ENCODE measurements at places on chromosomes 3 and 15. TPM values are rescaled to one million over a fixed set of nuclear protein-coding genes. Genes with fewer than 3 reads are reported as not detected.

- DNase-seq = peak; percentile 75
- H3K4me3 ChIP-seq = no peak overlapping the region
- no peaks in the 10 kb centered on the region for H3K27me3 ChIP-seq
- no peak overlapping the region for H3K27ac ChIP-seq
- H3K36me3 ChIP-seq = no peaks in the 10 kb centered on the region
These were observed 18.5 kb upstream of the PTX3 start for GRCh38 chr3:157418104-157418503.

DNA sequence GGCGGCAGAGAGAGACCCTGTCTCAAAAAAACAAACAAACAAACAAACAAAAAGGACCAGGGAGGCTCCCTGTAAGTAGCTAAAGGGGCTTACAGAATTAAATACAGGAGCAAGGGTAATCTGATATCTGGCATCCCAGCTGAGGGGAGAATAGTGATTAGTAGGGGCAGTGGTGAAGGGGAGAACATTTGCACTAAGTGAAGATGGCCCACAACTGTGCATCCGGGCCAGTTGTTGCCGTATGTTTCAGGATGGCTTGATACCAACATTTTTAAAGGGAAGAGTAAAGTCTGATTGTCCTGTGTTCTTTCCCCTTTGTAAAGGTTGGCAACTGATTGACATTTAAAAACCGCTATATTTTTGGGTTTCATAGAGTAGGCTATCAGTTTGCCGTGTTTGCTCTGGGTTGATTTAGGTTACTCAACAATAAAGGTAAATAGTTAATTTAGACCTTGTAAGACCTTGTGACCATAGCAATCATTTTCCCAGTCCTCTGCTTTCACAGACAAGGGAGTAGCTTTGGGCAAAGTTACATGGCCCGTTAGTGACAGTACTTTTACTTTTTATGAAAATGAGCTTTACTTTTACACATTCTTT lies 167.8 kb downstream of the PTPRG start:
- H3K27ac ChIP-seq = no peak overlapping the region
- H3K27me3 ChIP-seq = no peaks in the 10 kb centered on the region
- DNase-seq = no peak
- H3K36me3 ChIP-seq = no peaks in the 10 kb centered on the region
- H3K4me3 ChIP-seq = no peak overlapping the region

GRCh38 chr15:92068121-92068520 lies 214.6 kb downstream of the SLCO3A1 start:
- H3K27me3 ChIP-seq = peaks cover 26% of the 10 kb centered on the region
- no peak for DNase-seq
- no peaks in the 10 kb centered on the region for H3K36me3 ChIP-seq
- H3K27ac ChIP-seq = no peak overlapping the region
- H3K4me1 ChIP-seq = no peaks in the 10 kb centered on the region

DNA sequence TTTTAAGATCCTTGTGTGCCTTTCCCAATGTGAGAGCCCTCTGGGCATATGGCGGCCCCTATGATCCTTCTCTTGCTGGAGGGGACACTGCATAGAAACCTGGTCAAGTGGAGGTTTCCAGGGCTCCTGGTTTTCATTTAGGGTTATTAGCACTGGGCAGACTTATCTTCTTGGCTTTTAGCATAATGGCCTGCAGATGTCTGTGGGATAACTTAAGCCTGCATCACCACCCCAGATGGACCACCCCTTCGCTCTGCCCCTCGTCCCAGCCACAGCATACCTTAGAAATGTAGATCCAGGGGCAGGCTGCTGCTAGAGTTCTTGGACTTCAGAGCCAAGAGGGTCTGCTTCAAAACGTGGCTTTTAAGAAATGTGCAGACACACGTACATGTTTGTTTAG lies 340.3 kb upstream of the CTDSPL start:
- peaks cover 77% of the 10 kb centered on the region for H3K27me3 ChIP-seq
- no peaks in the 10 kb centered on the region for H3K4me1 ChIP-seq
- no peak overlapping the region for H3K4me3 ChIP-seq

DNA sequence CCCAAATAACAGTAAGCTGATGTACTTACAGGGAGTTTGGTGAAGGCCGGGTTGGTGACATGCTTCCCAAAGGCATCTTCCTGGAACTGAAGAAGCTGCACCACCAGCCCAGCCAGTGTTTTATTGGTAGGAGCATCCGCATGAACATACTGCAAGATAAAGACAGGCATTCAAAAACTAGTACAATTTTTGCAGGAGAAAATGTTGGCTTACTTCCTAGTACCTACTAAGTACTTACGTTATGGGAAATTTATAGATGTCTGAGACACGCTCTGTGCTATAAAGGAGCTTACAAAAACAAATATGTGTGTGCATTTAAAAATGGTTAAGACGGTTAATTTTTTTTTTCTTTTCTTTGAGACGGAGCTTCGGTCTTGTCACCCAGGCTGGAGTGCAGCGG lies 8.9 kb downstream of the SMARCC1 start:
- no peak overlapping the region for H3K27ac ChIP-seq
- H3K36me3 ChIP-seq = peaks cover 24% of the 10 kb centered on the region
- no peaks in the 10 kb centered on the region for H3K4me1 ChIP-seq
- no peaks in the 10 kb centered on the region for H3K27me3 ChIP-seq
- H3K4me3 ChIP-seq = no peak overlapping the region
- no peak for DNase-seq

DNA sequence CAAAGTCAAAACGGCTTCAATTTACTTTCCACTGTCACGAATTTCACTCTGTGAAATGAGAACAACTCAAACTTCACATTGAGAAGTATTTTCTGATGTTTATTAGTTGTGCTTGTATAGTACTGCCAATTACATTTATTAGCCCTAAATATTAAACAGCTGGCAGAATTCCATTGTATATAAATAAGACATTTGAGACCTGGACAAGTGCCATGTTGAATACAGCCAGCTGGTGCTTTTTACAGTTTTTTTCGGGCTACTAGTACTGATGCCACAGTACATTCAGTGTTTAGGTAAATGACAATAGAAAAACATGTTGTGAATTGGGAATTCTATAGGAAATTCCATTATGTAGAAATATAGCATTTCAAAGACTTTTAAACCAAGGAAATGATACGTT lies 79.0 kb downstream of the EPHA3 start:
- H3K4me3 ChIP-seq = no peak overlapping the region
- no peak overlapping the region for H3K27ac ChIP-seq

- no peak for DNase-seq
- H3K4me3 ChIP-seq = no peak overlapping the region
- H3K36me3 ChIP-seq = no peaks in the 10 kb centered on the region
- H3K4me1 ChIP-seq = no peaks in the 10 kb centered on the region
- no peaks in the 10 kb centered on the region for H3K27me3 ChIP-seq
These were observed 155.7 kb upstream of the TSPAN3 start for GRCh38 chr15:77226652-77227051.

GRCh38 chr15:63855735-63856134 lies 22.0 kb upstream of the HERC1 start:
- H3K27ac ChIP-seq = no peak overlapping the region
- H3K4me3 ChIP-seq = no peak overlapping the region
- H3K4me1 ChIP-seq = peaks cover 13% of the 10 kb centered on the region
- H3K27me3 ChIP-seq = no peaks in the 10 kb centered on the region
- DNase-seq = peak; percentile 55
- no peaks in the 10 kb centered on the region for H3K36me3 ChIP-seq

GRCh38 chr3:21168471-21168870 lies 582.5 kb downstream of the ZNF385D start:
- H3K27ac ChIP-seq = no peak overlapping the region
- no peak for DNase-seq
- H3K4me1 ChIP-seq = no peaks in the 10 kb centered on the region
- H3K27me3 ChIP-seq = no peaks in the 10 kb centered on the region

- H3K4me1 ChIP-seq = no peaks in the 10 kb centered on the region
- no peak overlapping the region for H3K27ac ChIP-seq
These were observed 290.7 kb downstream of the RYR3 start for GRCh38 chr15:33601461-33601860.

- peak overlapping the region; percentile 15 for H3K27ac ChIP-seq
- no peak for DNase-seq
- H3K4me1 ChIP-seq = peaks cover 32% of the 10 kb centered on the region
- H3K4me3 ChIP-seq = peak overlapping the region; percentile 99
- no peaks in the 10 kb centered on the region for H3K27me3 ChIP-seq
These were observed 2.8 kb downstream of the MB21D2 start for GRCh38 chr3:192914848-192915247.

DNA sequence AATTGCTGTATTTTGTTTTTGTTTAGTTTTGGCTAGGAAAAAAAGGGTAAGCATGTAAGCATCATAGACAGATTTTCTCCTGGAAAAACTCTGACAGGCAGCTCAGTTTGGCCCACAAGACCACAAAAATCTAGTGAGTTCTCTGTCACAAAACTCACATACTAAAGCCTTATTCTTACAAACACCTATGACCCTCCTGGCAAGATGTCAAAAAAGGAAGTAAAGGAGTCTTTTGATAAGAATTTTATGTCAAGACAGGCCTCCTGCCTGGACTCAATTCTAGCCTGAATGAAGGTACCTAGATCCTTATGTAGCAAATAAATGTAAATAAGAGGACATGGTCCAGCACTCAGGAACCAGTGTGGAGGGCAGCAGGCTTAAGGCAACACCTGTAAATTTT lies 668.3 kb upstream of the ZNF385D start:
- DNase-seq = no peak
- H3K36me3 ChIP-seq = no peaks in the 10 kb centered on the region
- H3K27ac ChIP-seq = no peak overlapping the region
- no peaks in the 10 kb centered on the region for H3K27me3 ChIP-seq

- no peak overlapping the region for H3K4me3 ChIP-seq
- no peaks in the 10 kb centered on the region for H3K27me3 ChIP-seq
- H3K36me3 ChIP-seq = no peaks in the 10 kb centered on the region
- DNase-seq = no peak
- no peak overlapping the region for H3K27ac ChIP-seq
- no peaks in the 10 kb centered on the region for H3K4me1 ChIP-seq
These were observed 561.2 kb upstream of the ALCAM start for GRCh38 chr3:104805508-104805907.

DNA sequence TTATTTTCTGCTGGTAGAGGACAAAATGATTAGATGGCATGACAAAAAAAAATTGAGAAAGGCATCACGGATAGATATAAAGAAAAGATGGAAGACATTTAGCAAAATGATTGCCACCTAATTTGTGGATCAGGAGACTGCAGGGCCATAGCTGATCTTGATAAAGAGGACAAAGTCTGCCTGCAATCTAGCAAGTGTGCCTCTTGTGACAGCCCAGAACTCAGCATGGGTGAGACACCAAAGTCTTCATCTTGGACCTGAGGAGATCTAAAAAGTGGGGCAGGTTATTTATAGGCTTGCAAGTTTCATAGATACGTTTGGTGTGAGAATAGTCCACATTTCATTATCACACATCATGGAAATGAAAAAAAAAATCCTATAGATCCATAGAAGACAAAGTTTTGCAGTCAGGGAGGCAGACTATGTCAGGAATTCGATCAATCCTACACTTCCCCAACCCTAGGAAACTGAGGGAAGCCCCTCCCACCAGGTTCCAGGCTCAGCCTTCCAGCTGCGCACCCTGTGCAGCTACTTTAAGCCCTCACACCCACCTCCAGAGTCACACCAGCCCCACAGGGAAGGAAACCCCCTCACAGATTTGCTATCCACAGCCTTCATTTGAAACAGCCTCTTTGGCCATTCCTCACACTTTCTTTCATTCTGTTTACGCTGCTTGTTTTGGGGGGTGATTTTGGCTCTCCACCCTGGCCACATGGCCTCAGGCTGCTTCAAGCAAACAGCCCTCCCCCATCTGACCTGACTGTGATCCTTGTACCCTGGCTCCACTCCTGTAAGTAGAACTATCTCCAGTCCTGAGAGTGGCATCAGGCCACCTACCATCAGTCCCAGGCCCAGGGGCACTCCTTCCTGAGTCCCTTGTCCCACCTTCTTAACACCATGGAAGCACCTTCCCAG lies 28.1 kb upstream of the KLHL6 start:
- H3K27me3 ChIP-seq = peaks cover 10% of the 10 kb centered on the region
- no peak for DNase-seq
- no peak overlapping the region for H3K4me3 ChIP-seq
- H3K27ac ChIP-seq = no peak overlapping the region
- no peaks in the 10 kb centered on the region for H3K36me3 ChIP-seq

- H3K27me3 ChIP-seq = no peaks in the 10 kb centered on the region
- no peak overlapping the region for H3K4me3 ChIP-seq
- peaks cover 39% of the 10 kb centered on the region for H3K36me3 ChIP-seq
- no peaks in the 10 kb centered on the region for H3K4me1 ChIP-seq
These were observed 12.8 kb downstream of the ATRIP start for GRCh38 chr3:48459331-48459730.

DNA sequence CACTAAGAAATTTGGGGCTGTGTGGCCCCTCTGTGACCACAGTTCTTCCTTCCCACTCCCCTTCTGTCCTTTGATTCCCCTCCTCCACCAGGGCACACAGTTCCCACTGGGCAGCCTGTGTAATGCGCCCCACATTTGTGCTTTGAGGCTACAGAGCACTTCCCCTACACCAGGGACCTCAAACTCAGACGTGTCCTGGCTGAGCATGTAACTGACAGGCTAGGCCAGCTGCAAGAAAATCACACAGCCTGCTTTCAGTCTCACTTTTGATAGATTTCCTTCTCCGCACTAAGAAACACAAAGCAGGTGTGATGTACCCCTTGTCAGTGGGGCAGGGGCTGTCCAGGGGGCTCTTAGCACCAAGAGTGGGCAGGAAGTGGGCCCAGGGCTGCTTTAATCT lies 29.6 kb downstream of the PRKCD start:
- DNase-seq = no peak
- no peaks in the 10 kb centered on the region for H3K27me3 ChIP-seq

DNA sequence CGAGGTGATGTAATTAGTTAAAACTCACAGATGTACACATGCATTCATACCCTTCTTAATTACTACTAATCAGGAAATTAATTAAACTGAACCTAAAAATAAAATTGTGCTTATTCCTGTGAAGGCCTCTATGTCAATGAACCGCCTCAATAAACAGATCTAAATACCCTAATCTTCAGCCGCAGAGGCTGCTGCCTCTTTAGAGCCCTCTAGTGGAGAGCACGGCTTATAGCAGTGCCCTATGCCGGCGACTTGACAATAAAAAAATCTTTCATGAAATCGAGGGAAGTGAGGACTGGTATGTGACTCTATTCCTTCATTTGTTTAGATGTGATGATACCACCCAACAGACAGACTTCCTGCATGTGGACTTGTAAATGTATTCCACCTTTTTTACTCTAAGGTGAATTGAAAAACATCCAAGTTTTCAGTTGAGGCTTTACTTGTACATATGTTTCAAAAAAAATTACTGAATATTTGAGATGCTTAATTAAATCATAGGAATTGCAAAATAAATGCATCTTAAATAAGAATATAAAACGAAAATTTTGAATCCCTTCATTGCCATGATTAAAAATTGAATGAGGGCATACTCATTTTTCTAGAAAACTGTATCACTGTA lies 8.3 kb upstream of the EPHA3 start:
- H3K36me3 ChIP-seq = no peaks in the 10 kb centered on the region
- H3K4me3 ChIP-seq = no peak overlapping the region
- 0 out of 2 replicates have a peak, but pooled peaks cover 3% of the 10 kb centered on the region for H3K4me1 ChIP-seq
- DNase-seq = peak; percentile 79

The ITPKA gene
- total RNA-seq = 16.8 TPM

The RAB8B gene
- 8.5 TPM for total RNA-seq

The CRYGS gene
- total RNA-seq = 3.4 TPM

The HYAL1 gene
- total RNA-seq = 0.23 TPM

The SLC24A5 gene
- total RNA-seq = not detected

The PLSCR5 gene
- not detected for total RNA-seq

Data from PC-3 (cell line).